ENCODE measurements at places on chromosomes 3 and 15.

DNA sequence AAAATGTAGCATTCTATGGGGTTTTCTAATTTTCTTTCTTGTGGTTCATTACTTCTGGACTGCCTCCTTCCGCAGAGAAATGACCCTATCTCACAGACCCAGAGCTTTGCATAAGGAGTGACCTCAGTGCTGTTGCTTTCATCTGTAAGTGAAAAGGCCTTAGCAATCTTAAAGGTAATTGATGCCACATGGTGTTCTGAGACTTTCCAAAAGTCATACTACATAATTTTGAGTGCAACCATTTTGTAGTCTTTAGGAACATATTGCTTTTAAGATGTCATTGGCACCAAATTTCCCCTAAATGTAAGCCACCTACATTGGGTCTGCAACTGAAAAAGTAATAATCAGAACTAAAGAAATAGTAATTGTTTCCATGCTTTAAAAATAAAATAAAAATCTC is 9.2 kb upstream of the HHLA2 start:
- no peak for DNase-seq

GRCh38 chr3:161266731-161267150 is 45.6 kb downstream of the NMD3 start:
- DNase-seq: no peak

- DNase-seq: no peak
Observed at GRCh38 chr15:38070778-38071177, 136.3 kb downstream of the TMCO5A start.

DNA sequence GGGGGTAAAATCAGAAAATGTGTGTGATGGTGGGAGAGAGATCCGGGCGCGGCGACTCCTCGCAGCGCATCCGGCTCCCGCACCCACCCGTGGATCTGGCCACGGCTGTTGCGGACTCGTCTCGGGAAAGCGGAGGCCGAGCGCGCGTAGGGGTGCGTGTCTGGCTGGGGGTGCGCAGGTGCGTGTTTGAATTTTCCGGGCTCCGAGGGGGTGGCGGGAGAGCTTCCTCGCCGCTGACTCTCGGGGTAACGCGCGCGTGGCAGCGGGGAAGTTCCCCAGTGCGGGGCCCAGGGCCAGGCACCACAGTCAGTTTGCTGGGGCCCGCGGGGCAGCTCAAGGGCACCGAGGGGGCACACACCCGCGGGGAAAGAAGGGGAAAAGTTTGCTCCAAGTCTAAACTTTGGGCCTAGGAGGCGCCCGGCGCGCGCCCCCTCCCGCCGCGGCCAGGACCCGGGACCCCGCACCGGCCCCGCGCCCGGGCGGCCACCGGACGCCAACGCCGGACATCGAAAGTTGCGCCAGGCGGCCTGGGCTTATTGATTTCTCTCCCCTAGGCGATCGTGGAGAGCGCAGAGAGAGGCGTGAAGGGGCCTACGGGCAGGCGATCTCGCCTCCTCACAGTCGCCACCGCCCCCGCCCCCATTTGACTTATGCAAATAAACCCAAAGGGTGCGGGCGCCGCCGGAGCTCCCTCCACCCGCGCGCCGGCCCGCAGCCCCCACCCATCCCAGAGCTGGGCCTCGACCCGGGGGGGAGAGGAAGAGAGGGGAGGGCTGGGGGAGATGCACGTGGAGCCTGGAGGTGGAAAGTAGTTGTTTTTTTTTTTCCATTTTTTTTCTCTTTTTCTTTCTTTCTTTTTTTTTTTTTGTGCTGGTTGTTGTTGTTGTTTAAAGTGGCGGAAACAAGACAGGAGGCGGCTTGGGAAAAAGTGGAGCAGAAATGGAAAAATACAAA is 639 bp downstream of the FOXP1 start:
- DNase-seq: no peak

GRCh38 chr3:17081520-17081919 is 196.8 kb downstream of the PLCL2 start:
- DNase-seq: no peak

DNA sequence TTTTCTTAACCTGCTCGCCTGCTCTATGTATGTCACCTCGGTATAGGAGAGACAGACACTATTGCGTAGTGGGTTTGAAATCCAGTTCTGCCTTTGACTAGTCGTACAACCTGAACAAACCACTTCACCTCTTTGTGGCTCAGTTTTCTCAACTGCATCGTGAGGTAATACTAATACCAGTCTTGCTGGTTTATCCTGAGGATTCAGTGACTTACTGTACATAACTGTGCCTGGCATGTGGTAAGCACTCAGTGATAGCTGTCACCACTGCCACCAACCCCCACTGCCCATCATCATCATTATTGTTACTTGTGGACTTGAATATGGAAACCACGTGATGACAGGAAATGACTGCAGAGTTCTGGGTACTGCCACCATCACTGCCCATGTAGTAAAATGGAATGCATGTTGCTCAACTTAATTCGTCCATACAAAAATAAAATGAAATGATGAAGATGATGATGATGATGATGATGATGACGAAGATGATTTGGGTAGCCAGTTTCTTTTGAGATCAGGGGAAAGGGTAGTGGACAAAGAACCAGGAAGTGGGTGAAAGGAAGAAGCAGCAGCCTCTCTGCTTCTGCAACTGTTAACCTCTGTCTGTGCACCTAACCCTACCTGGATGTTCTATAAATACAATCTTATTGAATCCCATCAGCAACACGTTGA is 228.1 kb downstream of the FEZF2 start:
- no peak for DNase-seq

DNA sequence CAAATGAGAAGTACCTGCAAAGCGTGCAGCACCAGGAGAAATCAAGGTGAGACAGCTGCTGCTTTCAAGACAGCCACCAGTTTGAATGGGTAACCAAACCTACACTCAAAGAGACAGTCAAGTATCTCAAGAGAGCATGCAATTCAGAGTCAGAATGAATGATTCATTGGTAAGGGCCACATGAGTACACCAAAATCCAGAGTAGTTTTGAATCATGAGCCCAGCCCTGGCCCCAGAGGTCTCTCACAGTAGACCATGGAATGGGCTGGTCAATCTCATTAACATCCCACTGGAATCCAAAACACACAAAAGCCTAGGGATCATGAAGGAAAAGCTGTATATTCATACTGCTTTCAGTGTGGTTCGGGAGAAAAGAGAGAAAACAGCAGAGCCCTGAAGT is 242.8 kb downstream of the TBL1XR1 start:
- no peak for DNase-seq

GRCh38 chr3:129016356-129016719 is 15.2 kb downstream of the EFCC1 start:
- no peak for DNase-seq

DNA sequence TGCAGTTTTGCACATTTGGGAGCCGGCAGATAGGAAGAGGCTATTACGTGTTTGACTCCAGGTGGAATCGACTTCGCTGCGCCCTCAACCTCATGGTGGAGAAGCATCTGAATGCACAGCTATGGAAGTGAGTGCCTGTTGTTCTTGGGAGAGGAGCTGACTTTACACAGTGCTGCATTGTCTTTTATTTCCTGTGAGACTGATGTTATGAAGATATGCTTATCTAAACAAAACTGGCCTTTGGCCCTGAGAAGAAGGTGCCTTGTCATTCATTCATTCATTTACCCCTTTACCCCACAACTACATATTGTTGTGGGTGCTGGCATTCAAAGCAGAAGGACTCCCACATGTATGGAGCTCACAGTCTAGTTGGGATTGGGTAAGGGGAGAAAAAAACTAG is 32.6 kb downstream of the PSMD6 start:
- no peak for DNase-seq

- DNase-seq: no peak
Observed at GRCh38 chr3:178806651-178807050, 265.0 kb downstream of the ZMAT3 start.

DNA sequence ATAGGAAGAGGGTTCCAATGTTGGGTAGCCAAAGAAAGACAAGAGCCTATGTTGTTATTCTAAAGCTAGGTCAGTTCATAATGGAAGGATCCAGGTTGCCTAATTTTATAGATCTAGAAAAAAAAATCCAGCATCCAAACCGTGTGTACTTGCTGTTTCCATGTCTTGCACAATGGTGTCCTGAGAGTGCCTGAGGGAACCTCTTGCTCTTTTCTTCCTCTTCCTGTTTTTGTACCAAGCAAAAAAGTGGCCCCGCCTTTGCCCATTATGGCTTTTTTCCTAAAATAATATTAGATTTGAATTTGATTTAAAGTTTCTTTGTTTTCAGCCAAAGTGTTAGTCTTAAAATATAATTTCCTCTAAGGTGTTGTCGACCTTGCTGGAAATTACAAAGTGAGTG is 224.4 kb downstream of the RYR3 start:
- DNase-seq: no peak
